Amniotic epithelial cell (primary cell): ENCODE measurements at places on chromosomes 2 and 18.

DNA sequence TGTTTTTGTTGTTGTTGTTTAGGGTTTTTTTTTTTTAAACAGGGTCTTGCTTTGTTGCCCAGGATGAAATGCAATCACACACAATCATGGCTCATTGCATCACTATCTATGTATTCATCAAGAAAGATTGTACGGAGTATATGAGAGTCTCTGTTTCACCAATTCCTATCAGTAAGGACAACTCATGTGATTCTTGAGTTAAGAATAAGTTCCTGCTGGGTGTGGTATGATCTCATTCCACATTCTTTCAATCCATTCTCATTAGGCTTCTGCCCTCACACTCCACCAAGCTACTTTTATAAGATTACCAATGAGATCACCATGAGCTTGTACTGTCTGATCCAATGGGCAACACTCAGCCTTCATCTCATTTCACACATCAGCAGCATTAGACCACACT, 9.1 kb upstream of the AP1S3 start:
- peak; percentile 95 for DNase-seq

DNA sequence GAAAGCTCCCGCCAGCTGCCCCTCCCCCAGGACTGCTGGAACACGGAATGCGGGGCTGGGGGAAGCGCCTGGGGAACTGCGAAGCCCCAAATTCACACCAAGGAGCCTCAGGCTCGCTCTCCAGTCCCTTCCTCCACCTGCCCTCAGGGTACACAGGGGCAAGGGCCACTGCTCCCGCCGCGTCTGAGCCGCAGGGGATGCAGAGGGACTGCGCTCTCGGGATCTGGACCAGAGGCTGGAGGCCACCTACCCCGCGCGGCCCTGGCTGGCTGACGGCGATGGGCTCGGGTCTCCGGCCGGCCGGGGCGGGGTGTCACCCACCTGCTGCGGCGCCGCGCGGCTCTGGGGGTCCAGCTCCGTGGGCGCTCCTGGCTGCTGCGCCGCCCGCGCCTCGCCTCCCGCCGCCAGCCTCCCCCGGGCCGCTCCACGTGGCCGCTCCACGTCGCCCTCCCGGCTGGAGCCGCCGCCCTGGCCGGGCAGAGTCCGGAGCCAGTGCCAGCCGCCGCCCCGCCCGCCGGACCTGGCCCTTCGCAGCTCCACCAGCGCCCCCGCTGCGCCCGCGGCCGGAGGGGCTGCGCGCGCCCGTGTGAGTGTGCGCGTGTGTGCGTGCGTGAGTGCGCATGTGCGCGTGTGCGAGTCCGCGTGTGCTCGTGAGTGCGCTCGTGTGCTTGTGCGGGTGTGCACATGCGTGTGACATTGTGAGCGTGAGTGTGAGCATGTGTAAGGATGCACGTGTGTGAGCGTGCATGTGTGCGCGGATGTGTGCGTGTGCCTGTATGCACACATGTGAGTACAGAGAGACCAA, at the start of gene CGREF1:
CGREF1 (minus strand) TSS at position 604 of the 805 bp plus-strand sequence. CDS start 14,762 bp downstream, outside the sequence.
- DNase-seq, result no peak

DNA sequence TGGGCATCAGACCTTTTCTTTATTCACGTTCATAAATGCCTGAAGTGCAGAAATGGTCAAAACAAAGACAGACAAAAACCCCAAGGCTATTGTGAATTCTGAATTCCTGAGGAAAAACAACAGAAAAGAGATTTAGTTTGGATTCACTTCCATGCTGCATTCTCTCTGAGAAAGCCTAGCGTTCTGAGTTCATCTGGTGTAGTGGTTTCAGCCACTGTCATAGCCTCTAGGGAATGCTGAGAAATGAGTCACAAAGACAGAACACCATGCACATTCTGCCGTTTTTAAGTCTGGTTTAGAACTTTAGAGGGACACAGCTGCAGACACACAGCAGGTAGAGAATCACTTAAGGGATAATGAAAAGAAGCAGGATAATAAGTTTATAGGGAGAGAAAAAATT, 93.8 kb downstream of the LRP1B start:
- peak; percentile 17 for DNase-seq

DNA sequence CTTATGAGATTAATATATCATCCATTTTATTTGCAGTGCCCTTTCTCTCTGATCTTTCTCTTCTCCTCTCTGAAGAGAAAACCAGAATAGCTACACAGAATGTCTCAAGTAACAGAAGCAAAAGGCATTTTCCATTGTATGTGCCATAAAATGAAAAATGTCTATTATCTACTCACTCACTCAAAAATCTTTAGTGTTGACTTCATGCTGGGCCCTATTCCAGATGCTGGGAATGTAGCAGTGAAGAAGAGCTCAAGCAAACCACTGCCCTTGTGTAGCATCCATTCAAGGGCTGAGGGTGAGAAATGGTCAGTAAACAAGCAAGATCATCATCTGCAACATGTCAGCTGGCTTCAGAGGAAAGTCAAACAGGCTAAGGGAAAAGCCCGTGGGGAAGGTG, 427.7 kb downstream of the METTL4 start:
- peak; percentile 36 for DNase-seq

GRCh38 chr2:143720095-143720664, 591.0 kb downstream of the ARHGAP15 start:
- no peak for DNase-seq

DNA sequence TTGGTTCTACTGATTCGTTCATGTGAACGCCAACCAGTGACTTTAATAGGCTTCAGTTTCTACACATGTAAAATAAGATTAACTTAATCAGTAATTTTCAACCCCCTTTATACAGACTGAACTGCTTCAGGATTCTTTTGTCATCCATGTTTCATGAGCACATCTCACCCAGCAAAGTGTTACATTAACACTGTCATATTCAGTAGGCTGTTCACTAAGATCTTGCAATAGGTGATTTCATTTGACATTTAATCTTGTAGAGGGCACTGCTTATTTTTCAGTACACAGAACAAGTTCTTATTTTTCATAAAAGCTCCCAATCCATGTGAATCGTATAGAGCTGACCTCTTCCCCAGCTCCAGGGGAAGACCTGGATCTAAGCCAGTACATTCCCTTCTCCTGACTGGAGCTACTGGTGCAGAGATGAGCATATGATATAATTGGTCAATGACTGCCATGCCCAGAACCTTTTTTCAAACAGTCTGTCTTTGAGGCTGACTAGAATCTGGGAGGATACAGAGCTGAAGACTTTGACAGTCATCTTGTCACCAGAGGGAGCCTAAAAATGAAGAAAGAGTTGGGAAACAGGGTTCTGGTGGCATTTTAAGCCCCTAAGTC, 72.2 kb upstream of the CHRNA1 start:
- DNase-seq, result peak; percentile 98

DNA sequence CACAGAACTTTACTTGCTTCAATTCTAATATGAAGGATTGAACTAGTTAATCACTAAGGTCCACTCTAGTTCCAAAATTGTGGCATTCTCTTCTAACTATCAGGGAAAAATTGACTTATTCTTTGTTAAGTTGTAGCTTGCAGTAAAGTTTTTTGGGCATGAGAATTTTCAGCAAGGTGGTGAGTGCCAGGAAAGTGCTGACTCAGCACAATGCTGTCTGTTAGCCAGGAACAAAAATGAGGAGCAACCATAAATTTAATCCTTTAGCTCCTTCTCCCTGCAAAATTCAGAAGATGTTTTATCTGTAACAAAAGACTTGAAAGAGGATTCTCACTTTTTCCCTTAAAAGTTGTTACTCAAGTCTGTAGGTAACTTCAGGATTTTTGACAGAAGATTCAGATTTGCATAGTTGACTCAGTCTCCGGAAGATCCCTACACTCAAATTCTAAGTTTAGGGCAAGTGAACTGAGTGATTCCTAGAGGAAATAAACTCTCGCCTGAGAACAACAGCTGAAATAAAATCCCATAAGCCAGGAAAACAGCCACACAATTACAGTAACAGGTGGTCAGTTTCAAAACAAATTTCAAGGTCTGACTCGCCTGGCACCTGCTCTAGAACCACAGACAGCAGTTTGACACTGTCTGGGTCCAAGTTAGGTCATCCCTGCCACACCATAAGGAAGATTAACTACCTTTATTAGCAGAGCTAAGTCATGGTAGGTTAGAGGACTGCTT, 20.2 kb upstream of the DARS1 start:
- DNase-seq, result peak; percentile 7

GRCh38 chr18:62881509-62882016, 166.2 kb downstream of the PHLPP1 start:
- DNase-seq, result peak; percentile 91

DNA sequence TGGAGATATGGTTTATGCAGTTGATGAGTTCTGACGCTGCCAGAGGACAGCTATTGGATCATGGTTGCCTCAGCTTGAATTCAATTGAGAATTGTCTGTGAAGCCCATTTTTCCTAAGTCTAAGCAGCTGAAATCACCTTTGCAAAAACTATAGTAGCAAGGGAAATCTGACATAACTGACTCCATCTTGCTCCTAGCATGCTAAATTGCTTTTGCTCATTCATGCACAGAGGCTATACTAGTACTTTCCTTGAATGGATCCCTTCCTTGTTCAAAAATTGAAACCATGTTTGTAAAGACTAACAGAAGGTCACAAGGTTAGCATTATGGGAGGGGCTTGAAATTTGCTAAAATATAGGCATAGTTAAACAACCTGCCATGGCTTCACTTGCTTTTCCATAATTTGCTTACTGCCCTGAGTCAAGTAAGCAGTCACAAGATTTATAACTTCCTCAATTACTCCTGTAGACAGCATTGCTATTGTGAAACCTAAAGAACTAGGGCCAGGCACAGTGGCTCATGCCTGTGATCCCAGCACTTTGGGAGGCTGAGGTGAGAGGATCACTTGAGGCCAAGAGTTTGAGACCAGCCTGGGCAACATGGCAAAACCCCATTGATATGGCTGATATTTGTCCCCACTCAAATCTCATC, 41.2 kb downstream of the CHRNA1 start:
- peak; percentile 36 for DNase-seq

DNA sequence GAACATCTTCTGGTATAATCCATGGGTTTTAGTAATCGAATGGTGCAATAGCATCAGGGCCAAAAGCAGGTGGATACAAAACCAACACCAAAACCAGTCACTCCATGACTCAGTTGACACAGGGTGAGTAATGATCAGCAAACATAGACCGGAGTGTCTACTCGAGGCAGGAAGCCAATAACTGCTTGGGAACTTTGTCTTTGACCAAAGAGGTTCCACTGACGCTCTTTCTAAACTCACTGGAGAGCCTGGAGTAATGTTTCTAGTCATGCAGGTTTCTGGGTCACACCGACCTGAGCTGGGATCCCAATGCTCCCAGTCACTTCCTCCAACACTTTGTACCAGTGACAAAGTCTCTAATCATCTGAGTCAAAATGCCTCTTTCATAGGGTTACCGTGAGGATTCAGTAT, 30.9 kb downstream of the MREG start:
- peak; percentile 35 for DNase-seq

GRCh38 chr2:235054475-235054874, 102.7 kb downstream of the SH3BP4 start:
- no peak for DNase-seq

DNA sequence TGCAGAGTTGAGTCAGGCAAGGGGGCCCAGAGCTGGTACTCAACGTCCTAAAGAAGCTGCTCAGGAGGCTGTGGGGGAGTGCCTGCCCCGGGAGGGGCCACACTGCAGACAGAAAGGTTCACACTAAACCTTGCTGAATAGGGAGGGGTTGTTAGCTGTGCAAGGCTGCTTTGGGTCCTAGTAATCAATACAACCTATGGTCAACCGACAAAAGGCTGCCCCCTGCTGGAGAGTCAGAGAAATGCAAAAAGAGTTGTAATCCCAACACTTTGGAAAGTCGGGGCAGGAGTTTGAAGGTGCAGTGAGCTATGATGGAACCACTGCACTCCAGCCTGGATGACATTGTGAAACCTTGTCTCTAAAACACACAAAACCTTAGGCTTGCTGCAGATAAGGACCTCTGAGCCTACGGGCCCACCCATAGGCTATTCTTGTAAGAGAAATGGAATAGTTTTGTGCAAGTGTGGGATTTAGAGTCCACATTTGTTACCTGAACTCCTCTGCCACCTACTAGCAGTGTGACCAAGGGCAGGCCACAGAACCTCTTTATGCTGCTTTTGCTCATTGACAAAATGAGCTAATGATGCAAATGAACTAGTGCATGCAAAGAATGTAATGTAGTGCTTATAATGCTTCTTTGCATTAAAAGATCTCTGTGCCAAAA, 81.5 kb downstream of the PRPF40A start:
- peak; percentile 25 for DNase-seq

DNA sequence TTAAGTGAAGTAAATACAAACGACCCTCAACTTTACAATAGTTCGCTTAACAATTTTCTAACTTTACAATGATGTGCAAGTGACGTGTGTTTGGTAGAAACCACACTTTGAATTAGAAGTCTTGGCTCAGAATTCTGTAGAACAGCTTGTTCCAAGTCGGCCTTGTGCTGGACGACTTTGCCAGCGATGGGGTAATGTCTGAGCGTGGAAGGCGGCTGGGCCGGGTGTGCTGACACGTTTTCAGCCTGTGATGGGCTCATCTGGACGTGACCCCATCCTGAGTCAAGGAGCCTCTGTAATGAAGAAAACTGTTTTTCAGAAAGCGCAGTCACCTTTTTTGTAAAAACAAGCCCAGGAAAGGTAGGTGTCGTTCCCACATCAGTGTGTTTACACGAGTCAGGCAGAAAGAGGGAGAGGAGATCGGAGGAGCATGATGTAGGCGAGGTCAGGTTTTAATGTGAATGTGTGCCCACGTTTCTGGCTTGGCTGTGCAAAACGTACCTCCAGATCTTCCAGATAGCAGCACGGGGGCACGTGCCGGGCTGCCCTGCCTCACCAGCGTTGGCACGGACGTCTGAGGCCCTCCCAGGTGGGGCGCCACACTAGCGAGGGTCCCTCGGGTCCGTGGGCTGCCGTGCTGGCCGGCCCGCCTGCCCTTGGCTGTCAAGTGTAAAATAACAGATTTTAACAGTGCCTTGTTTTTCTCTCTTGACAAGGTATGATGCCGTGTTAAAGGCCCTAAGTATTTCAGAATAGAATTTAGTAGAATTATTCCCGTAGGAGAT, 54.6 kb downstream of the CTDP1 start:
- DNase-seq, result no peak

GRCh38 chr18:10481831-10482230, 27.4 kb downstream of the APCDD1 start:
- no peak for DNase-seq

GRCh38 chr18:27967913-27968824, 208.8 kb downstream of the CDH2 start:
- DNase-seq, result peak; percentile 78

DNA sequence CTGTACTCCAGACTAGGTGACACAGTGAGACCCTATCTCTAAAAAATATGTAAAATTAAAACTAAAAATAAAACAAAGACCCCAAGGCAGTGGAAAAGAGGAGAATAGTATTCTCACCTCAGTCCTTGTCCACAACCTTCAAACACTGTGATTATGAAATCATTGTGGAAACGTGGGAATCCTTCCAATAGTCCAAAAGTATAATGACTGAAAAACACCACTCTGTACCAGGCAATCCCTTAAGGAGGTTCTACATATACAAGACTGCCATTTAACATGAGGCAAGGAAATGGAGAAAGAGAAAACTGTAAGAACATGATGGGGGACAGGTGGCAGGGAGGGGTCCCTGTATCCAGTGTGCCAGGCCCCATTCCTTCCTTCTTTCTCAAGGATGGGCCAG, 66.1 kb downstream of the ACVR1 start:
- peak; percentile 84 for DNase-seq
